ENCODE measurements at places on chromosomes 6 and 20.

DNA sequence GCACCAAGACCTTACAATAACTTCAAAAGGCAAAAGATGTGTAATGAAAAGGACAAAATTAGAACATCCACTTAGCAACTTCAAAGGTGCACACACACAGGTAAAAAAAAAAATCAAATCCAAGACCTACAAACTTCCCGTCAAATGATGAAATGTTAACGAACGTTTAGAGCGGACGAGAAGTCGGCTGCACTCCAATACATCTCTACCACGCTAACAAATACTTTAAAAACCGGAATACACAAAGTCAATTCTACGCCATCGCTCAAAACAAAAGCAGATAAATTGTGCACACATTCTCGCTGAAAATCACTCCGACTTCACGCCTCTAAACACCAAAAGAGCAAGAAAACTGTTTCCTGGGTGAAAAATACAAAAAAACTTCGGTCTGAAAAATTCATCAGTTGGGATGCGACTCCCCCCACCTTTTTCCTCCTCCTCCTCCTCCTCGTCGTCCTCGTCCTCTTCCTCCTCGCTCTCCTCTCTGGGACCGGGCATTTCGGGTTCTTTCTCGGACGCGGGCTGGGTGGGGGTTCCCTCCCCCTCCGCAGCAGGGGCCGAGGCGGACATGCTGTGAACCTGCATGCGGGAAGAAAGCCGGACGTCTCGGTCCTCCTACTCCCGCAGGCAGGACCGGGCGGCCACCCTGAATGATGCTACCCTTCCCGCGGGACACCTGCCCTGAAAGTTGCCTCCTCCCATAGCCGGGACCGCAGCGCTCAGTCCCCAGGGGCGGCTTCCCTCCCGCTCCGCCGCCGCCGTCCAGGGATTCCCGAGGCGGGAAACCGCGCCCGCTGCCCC, 712 bp downstream of the DEK start:
- DNase-seq, result peak; percentile 58

DNA sequence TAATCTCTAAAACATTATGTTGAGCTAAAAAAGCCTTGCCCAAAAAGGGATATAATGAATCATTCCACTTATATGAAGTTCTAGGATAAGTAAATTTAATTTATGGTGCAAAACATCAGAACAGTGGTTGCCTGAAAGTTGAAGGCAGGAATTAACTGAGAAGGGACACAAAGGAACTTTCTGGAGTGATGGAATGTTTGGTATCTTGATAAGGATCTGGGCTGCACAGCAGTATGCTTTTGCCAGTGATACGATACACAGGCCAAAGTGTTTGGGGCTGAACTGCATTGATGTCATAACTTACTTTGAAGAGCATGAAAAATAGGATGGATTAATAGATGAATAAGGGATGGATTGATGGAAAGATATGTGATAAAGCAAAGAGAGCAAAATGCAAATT, 146.1 kb upstream of the LRFN2 start:
- no peak for DNase-seq

GRCh38 chr6:36839749-36840431, 646 bp upstream of the CPNE5 start:
- DNase-seq, result peak; percentile 65

DNA sequence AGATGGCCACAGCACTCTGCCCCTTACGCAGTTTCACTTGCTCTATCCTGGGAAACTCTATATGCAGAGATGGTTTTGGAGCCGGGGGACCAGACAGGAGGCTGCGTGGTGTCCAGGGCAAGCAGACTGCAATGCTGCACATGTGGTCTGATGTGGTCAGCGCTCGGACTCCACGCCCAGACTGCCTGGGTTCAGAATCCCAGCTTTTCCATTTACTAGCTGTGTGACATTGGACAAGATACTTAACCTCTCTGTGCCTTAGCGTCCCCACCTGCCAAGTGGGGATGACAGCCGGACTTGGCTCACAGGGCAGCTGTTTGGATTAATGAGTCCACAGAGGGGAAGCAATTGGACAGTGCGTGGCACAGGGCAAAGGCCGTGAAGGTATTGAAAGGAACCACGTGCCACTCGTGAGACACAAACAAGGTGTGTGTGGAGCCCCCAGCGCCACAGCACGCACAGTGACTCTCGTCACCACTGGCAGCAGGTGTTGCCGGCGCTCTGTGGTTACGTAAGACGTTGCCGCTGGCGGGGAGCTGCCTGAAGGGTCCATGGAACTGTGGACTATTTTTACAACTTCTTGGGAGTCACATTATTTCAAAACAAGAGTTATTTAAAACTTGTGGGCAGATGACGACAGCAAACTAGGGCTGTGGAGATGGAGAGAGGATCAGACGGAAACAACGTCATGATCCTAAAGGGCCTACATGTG, 201.4 kb downstream of the PREX1 start:
- no peak for DNase-seq

- peak; percentile 31 for DNase-seq
Observed at GRCh38 chr20:10217721-10218410, 764 bp upstream of the SNAP25 start.

- no peak for DNase-seq
Observed at GRCh38 chr6:153595903-153596302, 443.1 kb upstream of the OPRM1 start.

GRCh38 chr20:43878776-43879175, 35.9 kb upstream of the TOX2 start:
- no peak for DNase-seq

DNA sequence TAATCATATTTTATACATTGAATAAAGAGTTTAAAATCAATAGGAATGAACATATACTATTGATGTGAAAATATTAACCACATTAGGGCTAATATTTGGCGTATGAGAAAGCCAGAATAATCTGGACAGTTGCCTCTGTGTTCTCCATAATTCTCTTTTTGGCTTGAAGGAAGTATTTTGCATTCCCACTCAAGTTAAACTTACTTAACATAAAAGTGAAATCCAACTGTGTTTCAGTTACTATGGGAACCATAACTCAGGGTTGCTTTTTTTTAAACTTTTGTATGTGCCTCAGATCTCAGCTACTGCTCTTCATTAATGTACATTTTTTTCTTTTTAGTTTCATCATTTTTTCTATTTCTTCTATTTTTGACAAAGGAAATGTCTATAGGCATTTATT, 479.8 kb downstream of the NKAIN2 start:
- no peak for DNase-seq
